ENCODE measurements at places on chromosomes 4 and X.

GRCh38 chr4:89056953-89057398, at the start of gene FAM13A:
TSS of gene FAM13A (minus strand) at chr4:89057185. CDS start at chr4:89056964, 221 bp downstream.
- DNase-seq, result no peak

DNA sequence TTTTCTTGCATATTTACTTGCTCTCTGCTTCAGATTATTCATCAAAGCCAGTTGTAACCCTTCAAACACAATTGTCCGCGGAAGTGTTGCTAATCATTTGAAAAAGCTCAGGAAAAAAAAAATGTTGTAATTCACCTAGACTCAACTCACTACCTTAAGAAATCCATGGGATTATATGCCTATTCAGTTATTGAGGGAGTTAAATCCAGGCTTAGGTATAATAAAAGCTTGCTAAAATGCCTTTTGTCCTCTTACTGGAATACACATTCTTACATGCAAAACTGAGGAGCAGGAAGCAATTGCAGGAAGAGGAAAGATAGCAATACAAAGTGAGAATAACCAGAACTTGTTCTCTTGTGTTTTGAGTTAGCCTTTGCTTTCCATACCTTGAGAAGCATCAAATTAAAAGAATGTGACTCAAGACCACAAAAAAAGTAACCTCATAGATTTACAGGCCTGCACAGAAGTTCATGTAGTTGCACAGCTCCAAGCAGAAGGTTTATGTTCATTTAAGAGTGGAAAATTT, 91.4 kb upstream of the FAM241A start:
- no peak for DNase-seq

GRCh38 chrX:112913807-112914206, 73.2 kb upstream of the AMOT start:
- DNase-seq, result no peak

GRCh38 chr4:53273726-53274125, 92.1 kb downstream of the SCFD2 start:
- no peak for DNase-seq

DNA sequence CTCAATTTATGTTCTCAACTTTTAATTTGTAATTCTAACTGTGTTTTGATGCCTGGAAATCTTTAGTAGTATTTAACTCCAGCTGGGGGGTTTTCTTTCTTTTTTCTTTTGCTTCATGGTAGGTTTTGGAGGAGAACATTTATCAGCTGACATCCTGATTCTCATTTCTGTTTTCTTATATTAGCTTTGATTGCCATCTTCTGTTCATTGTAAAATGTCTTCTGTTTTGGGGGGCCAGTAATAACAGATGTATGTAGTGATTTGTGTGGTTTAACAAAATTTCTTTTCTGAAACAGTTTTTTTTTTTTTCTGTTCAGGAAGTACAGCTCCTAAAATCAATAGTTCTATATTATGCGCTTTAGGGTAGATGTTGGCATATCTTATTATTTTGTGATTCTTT, 182.2 kb downstream of the GABRB1 start:
- DNase-seq, result no peak

- DNase-seq, result no peak
Measured at GRCh38 chr4:181420950-181421349, 822.3 kb upstream of the TENM3 start.

GRCh38 chrX:136810493-136810892, 29.8 kb upstream of the ARHGEF6 start:
- DNase-seq, result no peak

DNA sequence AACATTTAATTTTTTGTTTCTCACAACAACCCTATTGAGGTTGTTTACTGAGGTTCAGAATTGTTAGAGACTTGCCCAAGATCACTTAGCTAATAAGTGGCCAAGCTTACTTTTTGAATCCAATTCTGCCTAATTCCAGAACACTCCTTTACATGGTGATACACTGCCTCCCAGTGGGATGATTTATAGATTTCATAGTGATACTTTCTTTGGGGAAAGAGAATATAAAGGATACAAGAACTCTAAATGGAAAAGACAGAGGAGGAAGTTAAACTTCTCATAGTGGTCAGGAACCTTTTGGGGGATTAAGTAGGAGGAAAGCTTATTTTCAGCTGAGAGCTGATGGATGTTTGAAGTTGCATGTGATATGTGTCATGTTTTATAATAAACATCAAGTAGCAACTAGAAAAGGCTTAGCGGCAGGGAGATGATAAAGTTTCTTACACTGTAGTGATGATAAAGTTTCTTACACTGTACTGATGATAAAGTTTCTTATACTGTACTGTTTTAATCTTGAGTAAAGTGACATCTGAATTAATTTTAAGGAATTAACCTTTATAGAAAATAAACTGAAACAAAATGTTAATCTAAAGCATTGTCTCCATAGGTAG, 15.3 kb downstream of the STAG2 start:
- DNase-seq, result no peak

GRCh38 chr4:23922541-23923111, 32.8 kb upstream of the PPARGC1A start:
- DNase-seq, result no peak

- no peak for DNase-seq
Measured at GRCh38 chrX:118577041-118577440, 81.4 kb downstream of the DOCK11 start.

- no peak for DNase-seq
Measured at GRCh38 chr4:53709693-53710092, 118.4 kb upstream of the LNX1 start.

DNA sequence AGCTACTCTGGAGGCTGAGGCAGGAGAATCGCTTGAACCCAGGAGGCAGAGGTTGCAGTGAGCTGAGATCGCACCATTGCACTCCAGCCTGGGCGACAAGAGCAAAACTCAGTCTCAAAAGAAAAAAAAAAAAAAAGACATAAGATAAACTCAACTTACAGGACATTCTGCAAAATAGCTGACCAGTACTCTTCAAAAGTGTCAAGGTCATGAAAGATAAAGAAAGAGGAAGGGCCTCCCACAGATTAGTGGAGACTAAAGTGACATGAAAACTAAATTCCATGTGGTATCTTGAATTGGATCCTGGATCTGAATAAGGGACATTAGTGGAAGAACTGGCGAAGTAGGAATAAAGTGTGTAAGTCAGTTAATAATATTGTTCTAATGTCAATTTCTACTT, 63.3 kb downstream of the ZNF182 start:
- DNase-seq, result no peak

GRCh38 chr4:63155561-63155960, 1253.7 kb downstream of the TECRL start:
- no peak for DNase-seq

DNA sequence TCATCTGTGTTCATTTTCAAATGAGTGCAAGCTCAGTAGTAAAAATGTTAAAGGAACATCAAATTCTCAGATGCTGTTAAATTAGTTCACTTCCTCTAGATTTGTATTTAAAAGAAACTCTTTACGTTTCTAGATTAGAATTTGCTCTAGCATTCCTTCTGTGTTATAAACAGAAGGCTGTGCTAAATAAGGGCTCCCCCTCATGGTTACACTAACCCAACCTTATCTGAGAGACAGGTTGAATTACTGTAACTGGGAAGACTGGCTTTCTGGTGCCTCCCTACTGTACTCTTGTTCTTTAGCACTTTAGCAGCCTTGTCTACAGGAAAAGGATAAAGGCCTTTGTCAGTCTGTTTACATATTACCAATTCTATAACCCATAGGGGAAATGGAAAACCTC, 56.8 kb downstream of the RXFP1 start:
- DNase-seq, result no peak

DNA sequence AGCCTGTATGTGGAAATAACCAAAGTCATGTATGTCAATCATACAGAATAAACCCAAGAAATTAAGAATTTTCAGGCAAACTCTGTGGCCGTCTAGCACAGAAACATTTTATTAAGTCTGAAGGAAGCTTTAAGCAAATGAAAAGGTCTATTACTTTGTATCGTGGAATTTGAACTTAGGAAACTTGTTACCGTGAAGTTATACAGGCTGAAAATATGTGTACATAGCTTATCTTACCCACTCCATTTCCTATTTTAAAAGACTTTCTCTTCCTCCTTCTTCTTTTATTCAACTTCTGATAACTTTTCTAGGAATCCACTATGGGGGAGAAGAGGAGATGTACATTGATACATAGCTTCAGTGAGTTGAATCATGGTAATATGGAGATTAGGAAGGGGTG, 108.3 kb downstream of the AGTR2 start:
- no peak for DNase-seq

DNA sequence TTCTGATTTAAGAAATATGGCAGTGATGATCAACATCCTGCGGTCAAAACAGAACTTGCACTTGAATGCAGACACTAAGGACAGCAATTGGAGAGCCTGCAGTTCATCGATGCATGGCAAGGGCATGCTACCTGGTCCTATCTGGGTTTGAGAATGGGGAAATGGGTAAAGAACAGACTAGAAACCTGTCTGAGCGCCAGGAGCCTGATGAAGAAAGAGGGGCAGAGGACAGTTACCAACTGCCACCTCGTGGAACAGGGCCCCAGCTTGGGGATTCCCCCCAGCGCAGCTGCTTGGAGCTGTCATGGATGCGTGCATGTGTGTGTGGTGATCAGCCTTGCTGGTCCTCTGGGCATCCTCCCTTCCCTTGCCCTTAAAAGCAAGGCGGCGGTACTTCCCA, 30.2 kb upstream of the NKRF start:
- DNase-seq, result no peak

DNA sequence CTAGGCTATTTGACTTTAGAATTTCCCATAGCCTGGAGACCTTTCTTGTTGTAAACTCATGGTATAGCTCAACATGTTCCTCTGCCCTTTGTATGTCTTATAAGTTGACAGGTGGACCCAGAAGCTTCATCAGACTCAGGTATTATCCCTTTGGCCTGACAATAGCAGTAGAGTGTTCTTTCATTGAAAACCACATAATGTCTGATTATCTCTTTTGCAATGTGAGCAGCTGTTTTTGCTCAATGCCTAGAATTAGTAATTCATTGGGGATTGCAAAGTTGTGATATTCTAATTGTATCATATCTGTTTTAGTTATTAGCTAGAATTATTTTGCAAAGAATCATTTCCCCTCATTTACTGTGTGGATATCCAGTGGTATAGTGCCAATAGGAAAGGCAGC, 27.5 kb downstream of the TBC1D19 start:
- no peak for DNase-seq

GRCh38 chr4:126592088-126592487, 1040.7 kb upstream of the INTU start:
- no peak for DNase-seq

DNA sequence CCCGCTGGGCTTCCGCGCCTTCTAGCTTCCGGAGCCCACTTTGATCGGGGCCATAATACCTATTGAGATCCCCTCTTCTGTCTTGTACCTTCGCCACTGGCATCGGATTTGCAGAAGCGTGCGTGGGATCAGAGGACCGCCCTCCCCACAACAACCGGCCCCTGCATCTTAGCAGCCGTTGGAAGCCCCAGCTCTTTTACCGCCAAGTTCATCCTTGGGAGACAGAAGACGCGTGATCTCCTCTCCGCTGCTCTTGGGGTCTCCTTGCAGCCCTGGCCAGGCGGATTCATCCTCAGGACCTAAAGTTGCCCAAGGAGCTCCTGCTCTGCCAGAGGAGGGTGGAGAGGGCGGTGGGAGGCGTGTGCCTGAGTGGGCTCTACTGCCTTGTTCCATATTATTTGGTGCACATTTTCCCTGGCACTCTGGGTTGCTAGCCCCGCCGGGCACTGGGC, 1.6 kb downstream of the SLIT2 start:
- no peak for DNase-seq

DNA sequence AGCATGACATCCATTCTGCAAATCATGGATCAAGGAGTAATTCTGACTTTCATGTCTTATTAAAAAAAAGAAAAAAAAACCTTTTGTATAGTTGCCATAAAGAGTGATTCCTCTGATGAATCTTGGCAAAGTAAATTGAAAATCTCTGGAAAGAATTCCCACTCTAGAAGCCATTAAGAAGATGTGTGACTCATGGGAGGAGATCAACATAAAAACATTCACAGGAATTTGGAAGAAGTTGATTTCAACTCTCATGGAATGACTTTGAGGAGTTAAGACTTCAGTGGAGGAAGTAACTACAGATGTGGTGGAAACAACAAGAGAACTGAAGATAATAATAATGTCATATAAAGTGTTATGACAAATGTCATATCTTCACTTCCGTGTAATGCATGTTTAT, 204.2 kb downstream of the PABPC4L start:
- DNase-seq, result no peak

- no peak for DNase-seq
Measured at GRCh38 chr4:186840771-186841301, 117.2 kb upstream of the FAT1 start.

- no peak for DNase-seq
Measured at GRCh38 chrX:110796407-110796697, 735 bp upstream of the CHRDL1 start.

- DNase-seq, result no peak
Measured at GRCh38 chr4:94827481-94828110, 69.8 kb downstream of the BMPR1B start.

DNA sequence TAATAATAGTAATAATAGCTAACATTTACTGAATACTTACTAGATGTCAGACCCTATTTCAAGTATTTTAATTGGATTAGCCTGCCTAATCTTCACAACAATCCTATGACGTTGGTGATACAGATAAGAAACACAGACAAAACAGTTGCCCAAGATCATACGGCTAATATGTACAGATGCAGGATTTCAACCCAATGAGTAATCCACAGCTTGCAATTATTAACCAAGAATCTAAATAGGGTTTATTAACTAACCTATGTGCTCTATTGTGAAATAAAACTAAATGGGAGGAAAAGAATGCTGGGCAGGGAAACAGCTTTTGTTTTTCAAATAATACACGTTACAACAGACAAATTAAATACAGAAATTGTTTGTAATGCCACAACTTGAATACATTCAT, 23.4 kb downstream of the FBXO8 start:
- no peak for DNase-seq

DNA sequence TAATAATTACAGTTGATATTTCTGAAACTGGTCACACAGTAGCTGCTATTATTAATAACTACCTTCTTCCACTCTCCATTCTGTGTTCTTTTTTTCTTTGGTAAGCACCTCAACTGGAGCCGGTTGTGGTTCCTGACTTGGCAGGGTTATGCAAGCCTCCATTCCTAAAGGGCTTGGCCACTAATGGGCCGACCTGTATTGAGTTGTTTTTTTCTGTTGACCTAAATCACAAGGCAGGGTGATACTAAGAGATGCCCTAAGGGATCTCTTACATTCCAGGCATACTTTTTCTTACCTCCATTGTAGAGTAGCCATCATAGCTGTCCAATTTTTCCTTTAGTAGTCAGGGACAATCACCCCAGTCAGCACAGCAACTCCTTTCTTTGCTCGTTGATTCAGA, 1295.8 kb upstream of the ADGRL3 start:
- DNase-seq, result no peak

GRCh38 chrX:24760363-24761000, 66.8 kb downstream of the POLA1 start:
- no peak for DNase-seq

All from stimulated activated CD4-positive, alpha-beta T cell treated with anti-CD3 and anti-CD28 coated beads, Interleukin-4, amount 100 ng/mL, for 24 hours (primary cell).